ENCODE measurements at places on chromosomes 2 and 18. TPM values are rescaled to one million over a fixed set of nuclear protein-coding genes. Genes with fewer than 3 reads are reported as not detected.

C1QL2 gene
- total RNA-seq, result not detected

SPATS2L gene
- total RNA-seq, result 77.3 TPM

DQX1 gene
- total RNA-seq, result not detected

DRC1 gene
- total RNA-seq, result not detected

TXNDC2 gene
- 0.12 TPM for total RNA-seq

DOCK10 gene
- 3.6 TPM for total RNA-seq

OSBPL6 gene
- total RNA-seq, result 5.7 TPM

MSGN1 gene
- not detected for total RNA-seq

SMYD1 gene
- total RNA-seq, result 0.77 TPM

DPP10 gene
- not detected for total RNA-seq

B3GNT7 gene
- 0.09 TPM for total RNA-seq

MSTN gene
- under 0.01 TPM for total RNA-seq

KIF5C gene
- total RNA-seq, result not detected

ANAPC1 gene
- 20.0 TPM for total RNA-seq

CXCR1 gene
- not detected for total RNA-seq

GLS gene
- total RNA-seq, result 150 TPM

IL36G gene
- total RNA-seq, result not detected

RBM43 gene
- total RNA-seq, result 8.3 TPM

OR6B2 gene
- total RNA-seq, result not detected

KANSL3 gene
- 24.6 TPM for total RNA-seq

ARHGAP28 gene
- 24.1 TPM for total RNA-seq

ASB1 gene
- 16.3 TPM for total RNA-seq

LOXL3 gene
- 7.3 TPM for total RNA-seq

TMEM200C gene
- not detected for total RNA-seq

C2orf78 gene
- total RNA-seq, result not detected

SPEG gene
- total RNA-seq, result 22.5 TPM

CRYGC gene
- total RNA-seq, result not detected

COL4A4 gene
- total RNA-seq, result 15.9 TPM

ACADL gene
- total RNA-seq, result not detected

ALPP gene
- total RNA-seq, result not detected

EHD3 gene
- 12.0 TPM for total RNA-seq

MBP gene
- 12.9 TPM for total RNA-seq

CELF4 gene
- total RNA-seq, result 2.5 TPM

AFF3 gene
- total RNA-seq, result 0.58 TPM

MOCOS gene
- total RNA-seq, result 3.2 TPM
